ENCODE measurements at places on chromosomes 4 and X.

GRCh38 chr4:8817096-8817812 lies 54.4 kb downstream of the HMX1 start:
- no peak for DNase-seq

DNA sequence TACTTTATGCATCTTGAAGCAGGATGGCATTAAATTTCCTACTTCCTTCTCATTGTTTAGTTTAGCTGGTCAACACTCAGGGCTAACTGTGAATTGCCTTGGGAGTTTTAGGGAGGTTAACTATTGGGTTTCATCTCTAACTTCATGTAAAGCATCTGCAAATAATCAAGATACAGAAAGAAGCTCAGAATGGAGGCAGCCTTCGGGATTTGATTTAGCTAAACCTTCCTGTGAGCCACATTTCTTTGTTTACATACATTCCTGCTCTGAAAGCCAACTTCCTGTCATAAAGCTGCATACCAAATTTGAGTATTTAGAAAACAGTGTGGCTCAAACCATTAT lies 131.7 kb upstream of the PCDH18 start:
- DNase-seq = no peak

DNA sequence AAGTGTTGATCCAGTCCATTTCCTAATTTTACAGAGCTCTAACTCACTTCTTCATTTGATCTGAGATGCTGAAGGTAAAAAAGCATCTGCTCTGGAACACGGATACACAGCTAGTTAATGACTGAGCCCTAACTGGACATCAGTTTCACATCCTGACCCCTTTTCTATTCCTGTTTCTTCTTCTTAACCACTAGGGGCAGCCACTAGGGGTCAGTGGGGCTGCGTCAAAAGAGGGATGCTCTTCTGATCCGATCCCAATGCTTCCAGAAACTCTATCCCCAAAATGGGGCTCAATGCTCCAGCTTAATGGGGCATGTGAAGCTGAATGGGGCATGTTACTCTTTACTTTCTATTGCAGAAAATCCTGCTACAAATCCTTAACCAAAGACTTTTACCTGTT lies 33.4 kb upstream of the PHKA2 start:
- DNase-seq = peak; percentile 59

DNA sequence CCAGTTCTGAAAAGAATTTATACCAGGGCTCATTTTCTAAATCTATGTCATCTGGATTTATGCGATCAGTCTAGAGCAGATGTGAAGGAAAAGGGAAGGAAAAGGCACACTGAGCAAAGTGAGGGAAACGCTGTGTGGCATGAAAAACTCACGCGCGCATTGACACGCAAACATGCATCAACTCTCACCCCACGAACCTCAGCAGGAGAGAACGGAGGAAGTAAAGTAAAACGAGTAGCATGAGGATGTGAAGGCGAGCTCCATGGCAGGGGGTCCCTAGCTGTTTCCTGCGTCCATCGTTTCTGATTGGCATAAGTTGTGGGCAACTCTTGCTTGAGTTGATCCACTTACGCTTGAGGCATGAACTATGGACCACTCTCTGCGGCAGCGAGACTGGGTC lies 102.8 kb upstream of the PDLIM3 start:
- DNase-seq = no peak

GRCh38 chr4:176054942-176055341 lies 10.7 kb upstream of the WDR17 start:
- no peak for DNase-seq

DNA sequence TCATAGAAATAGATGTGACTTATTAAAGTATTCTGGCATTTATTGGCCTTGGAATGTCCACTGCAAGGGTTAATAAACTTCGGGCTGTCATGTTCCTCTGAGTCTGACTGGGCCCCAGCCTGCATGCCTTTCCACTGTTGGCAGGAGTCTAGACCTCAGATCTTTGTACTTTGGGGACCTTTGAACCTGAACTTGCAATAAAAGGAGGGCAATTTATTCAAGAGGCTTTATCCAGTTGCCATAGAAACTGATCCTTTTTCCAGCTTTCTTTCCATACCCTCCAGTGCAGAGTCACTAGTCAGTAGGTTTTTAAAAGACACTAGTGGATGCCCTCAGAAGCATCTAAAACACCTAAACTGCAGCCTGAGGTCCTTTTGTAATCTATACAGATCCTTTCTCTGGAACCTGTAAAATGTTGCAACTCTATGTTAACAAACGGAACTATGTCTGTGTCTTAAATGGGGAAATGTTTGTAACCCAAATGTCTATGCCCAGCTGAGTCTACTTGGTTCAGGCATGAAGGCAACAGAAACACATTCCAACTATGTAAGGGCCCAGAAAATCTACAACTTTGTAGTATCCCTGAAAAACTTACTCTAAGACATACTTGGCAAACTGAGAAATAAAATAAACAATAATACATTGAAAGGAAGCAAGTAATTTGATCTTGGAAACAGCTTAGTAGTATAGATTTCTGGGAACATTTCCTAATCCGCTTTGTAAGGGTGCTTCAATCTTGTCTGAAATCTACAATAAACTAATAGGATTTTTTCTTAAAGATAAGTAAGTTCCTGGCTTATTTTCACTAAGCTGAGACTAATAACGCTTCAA lies 41.5 kb downstream of the SOWAHB start:
- peak; percentile 18 for DNase-seq

GRCh38 chrX:38820751-38821150 lies 19.5 kb downstream of the MID1IP1 start:
- DNase-seq = no peak

DNA sequence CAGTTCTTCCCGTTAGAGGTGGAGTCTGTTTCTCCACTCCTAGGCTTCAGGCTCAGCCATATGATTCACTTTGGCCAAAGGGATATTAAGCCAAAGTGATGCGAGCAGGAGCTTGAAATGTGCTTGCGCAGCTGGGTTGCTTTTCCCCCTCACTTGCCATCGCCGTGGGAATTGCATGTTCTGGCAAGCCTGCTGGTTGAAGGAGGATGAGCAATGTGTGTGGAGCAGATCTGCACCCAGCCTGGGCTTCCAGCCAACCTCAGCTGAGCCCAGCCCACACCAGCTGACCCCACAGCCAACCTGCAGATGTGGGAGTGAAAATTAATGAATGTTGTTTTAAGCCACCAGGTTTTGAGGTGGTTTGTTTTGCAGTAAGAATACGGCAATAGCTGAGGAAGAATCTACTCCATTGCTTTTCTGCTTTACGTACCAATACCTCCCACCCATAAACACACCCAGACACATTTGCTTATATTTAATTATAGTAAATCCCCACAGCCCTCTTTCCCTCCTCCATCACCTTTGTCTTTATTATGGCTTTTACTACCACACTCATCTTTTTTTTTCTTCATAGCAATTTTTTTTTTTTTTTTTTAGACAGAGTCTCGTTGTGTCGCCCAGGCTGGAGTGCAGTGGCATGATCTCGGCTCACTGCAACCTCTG lies 132.8 kb upstream of the FUNDC1 start:
- peak; percentile 92 for DNase-seq

DNA sequence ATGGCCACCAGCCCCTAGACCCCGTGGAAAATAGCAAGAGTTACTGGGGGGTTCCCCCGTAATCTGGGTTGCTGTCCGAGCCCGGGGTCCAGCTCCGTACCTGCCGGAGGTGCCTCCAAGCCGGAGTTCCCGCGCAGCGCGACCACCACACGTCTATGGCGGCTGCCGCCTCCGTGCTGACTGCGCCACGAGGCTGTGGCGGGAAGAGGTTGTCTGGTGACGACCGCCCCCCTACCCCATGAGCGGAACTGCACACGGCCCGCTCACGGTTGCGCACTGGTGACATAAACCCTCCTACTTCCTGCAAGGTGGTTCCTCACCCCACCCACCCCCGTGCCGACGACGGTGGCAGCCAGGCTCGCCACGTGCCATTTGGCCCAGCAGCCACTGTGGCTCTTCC lies at the start of gene PNMA5:
Gene PNMA5, minus strand, starts transcription at position 184 of the 400 bp plus-strand sequence. CDS start 2,518 bp downstream, outside the sequence.
- no peak for DNase-seq

DNA sequence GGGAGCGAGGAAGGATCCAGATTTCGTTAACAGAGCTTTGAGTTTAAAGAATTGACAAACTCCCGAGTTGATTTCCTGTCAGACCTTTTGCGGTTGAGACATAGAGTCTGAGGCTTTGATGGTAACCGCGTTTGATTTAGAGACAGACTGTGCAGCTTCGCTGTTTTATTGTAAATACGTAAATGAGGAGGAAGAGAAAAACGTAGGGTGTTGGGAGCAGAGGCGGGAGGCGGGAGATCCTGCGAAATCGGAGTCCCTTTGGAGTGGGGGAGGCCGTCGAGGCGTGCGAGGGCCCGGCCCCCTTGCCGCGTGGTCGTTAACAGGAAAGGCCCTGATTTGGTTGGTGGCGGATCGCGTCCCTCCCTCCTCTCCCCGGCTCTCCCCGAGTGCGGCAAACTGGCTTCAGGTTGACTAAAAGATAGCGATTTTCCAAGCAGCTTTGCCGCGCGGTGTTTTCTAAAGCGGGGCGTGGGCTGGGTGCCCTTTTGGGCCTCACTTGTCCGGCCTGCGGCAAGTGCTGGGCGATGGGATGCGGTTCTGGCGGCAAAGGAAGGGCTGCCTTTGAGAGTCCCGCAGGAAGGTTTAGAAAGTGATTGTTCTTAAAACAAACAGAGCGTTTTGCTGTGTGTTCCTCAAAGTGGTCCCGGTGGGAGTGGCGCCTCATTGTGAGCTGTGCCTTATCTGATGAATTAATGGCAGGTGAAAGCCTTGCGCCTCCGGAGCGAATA lies 857 bp downstream of the SCML1 start:
- DNase-seq = no peak

- no peak for DNase-seq
These were observed 83.2 kb upstream of the ARHGAP24 start for GRCh38 chr4:85391589-85392410.

GRCh38 chrX:108018656-108019381 lies 26.0 kb upstream of the VSIG1 start:
- no peak for DNase-seq

DNA sequence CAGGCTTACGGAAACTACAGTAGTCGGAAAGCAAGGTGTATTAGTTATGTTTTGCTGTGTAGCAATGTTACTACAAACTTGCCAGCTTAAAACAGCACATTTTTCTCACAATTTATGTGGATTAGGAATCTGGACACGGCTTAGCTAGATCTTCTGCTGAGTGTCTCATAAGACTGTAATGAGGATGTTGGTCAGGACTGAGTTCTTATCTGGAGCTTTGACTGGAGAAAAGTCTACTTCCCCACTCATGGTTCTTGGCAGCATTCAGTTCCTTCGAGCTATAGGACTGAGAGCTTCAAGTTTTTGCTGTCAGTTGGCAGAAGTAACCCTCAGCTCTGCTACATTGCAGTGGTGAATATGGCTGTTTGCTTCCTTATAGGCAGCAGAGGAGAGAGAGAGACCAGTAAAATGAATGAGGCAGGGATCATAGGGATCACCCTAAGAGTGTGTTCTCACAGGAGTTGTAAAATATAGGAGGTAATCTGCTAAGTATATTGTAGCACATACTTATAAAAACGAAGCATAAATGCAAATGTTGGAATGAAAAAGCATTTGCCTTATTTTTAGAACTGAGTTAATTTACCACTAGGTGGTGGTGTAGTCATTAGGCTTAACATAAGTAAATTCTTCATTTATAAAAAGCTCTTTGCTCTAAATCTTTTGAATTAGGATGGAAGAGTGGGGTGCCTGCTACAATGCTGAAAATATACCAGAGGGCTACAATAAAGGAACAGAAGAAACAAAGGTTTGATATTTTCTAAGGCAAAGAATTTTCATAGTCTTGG lies 38.6 kb downstream of the ALG13 start:
- DNase-seq = no peak

DNA sequence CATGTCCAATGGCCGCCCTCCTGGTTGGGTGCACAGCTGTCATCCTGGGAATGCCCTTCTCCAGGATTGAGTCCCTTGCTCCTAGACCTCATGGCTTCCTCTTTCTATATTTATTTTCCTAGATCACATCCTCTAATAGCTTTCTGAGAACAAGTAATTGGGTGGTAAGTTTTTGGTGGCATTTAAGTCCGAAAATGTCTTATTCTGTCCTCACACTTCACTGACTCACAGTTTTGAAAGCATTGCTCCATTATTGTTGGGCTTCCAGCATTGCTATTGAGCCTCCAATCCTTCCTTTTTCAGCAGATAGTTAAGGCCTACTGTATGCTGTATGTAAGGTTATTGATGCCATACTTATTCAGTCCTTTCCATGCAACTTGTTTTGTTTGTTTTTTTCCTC lies 25.9 kb downstream of the PGM2 start:
- no peak for DNase-seq

DNA sequence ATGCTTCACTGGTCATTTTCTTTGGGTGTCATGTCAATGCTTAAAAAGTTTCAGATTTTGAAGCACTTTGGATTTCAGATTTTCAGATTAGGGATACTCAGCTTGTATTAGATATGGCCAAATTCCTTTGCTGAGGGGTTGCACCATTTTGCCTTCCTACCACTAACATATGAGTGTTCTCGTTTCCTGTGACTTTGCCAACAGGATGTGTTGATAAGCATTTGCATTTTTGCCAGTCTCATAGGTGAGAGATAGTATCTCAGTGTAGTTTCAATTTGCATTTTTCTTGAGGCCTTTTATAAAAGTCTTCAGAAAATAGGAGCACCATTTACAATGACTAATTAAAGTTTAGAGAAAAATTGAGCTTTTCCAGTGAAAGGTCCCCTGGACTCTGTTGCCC lies 71.6 kb upstream of the CLCN4 start:
- no peak for DNase-seq

DNA sequence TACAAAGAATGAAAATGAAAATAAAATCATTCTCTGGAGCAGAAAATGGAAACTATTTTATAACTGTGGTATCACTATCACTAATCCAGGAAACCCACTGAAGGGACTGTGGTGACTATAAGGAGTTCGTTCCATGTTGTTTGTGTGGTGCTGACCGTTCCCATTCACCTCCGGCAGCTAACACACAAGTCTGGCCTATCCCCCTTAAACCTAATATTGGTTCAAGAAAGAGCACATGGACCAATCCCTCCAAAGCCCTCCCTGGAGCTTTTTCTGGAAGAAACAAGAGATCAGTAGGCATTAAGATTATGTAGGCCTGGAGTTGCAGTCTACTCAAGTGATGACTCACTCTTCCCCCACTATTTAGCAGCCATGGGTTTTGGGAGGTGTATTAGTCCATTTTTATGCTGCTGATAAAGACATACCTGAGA lies 25.9 kb upstream of the FAM241A start:
- DNase-seq = no peak

- no peak for DNase-seq
These were observed 82.6 kb upstream of the TMEM164 start for GRCh38 chrX:109920325-109920724.

DNA sequence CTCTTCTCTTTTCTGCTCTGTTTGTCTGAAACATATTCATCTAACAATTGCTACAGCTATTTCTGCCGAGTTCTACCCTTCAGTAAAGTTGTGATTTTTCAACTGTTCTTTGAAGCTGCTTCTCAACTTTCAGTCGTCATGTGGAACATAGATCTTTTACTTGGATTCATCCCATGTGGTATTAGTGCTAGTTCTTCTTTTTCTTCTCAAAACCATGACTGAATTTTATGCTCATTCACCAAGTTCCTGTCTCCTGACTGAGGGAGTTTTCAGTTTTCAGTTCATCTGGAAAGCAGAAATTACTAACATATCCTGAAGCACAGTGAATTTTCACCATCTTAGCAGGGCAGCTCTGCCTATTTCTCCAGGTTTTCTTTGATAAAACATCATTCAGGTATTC lies 12.1 kb downstream of the ACSL4 start:
- DNase-seq = no peak

GRCh38 chr4:25624616-25625015 lies 31.0 kb upstream of the SLC34A2 start:
- DNase-seq = no peak

GRCh38 chrX:13283512-13283911 lies 36.3 kb downstream of the ATXN3L start:
- no peak for DNase-seq

GRCh38 chrX:150512461-150512901 lies 55.9 kb upstream of the MTM1 start:
- DNase-seq = peak; percentile 50

- no peak for DNase-seq
These were observed 9.8 kb downstream of the GUCY1A1 start for GRCh38 chr4:155676430-155676825.
